Neural crest cell (in vitro differentiated cells): ENCODE measurements at places on chromosomes 4 and X. TPM values are rescaled to one million over a fixed set of nuclear protein-coding genes. Genes with fewer than 3 reads are reported as not detected.

- DNase-seq = no peak
- no peaks in the 10 kb centered on the region for H3K36me3 ChIP-seq
- H3K4me1 ChIP-seq = no peaks in the 10 kb centered on the region
- no peak overlapping the region for H3K4me3 ChIP-seq
- H3K27me3 ChIP-seq = no peaks in the 10 kb centered on the region
Observed at GRCh38 chrX:142891046-142891445, 134.7 kb upstream of the SPANXN4 start.

- H3K36me3 ChIP-seq = no peaks in the 10 kb centered on the region
- no peak overlapping the region for H3K27ac ChIP-seq
- peaks cover 14% of the 10 kb centered on the region for H3K4me1 ChIP-seq
- H3K4me3 ChIP-seq = no peak overlapping the region
- DNase-seq = no peak
Observed at GRCh38 chr4:2394528-2394927, 23.9 kb downstream of the ZFYVE28 start.

- H3K27ac ChIP-seq = no peak overlapping the region
- H3K27me3 ChIP-seq = no peaks in the 10 kb centered on the region
- no peak for DNase-seq
- H3K4me1 ChIP-seq = no peaks in the 10 kb centered on the region
- peaks cover under 1% of the 10 kb centered on the region for H3K36me3 ChIP-seq
Observed at GRCh38 chr4:84269536-84270044, 229.5 kb downstream of the NKX6-1 start.

- no peak overlapping the region for H3K4me3 ChIP-seq
- no peaks in the 10 kb centered on the region for H3K27me3 ChIP-seq
- no peak overlapping the region for H3K27ac ChIP-seq
- peaks cover 2% of the 10 kb centered on the region for H3K36me3 ChIP-seq
- no peak for DNase-seq
Observed at GRCh38 chrX:123740536-123740935, 7.7 kb upstream of the THOC2 start.

GRCh38 chr4:23706972-23707651, 182.7 kb downstream of the PPARGC1A start:
- H3K4me1 ChIP-seq = peaks cover 8% of the 10 kb centered on the region
- DNase-seq = no peak
- no peak overlapping the region for H3K4me3 ChIP-seq

DNA sequence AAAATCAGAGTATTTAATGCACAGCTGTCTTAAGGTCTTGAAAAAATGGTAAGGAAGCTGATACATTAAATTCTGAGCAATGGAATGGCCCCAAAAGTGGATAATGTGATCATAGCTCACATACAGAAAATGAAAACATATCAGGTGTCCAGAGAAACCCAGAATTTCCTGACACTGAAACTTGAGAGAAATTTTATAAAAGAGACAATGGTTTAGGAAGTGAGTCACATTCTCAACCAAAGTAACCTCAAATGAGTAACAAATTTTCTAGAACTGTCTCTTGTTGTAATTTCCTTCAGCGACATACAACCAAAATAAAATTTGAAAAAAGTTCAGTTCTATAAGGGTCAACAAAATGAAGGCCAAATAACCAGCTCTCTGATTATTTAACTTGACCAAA, 37.4 kb upstream of the PACRGL start:
- no peaks in the 10 kb centered on the region for H3K36me3 ChIP-seq
- H3K4me1 ChIP-seq = peaks cover 20% of the 10 kb centered on the region
- no peak for DNase-seq
- H3K27me3 ChIP-seq = peaks cover 3% of the 10 kb centered on the region
- H3K27ac ChIP-seq = no peak overlapping the region
- H3K4me3 ChIP-seq = no peak overlapping the region

MAP7D2 gene
- total RNA-seq = 6.5 TPM in 2 replicates

HMGN5 gene
- total RNA-seq = 5.0 and 8.2 TPM in 2 replicates

DNA sequence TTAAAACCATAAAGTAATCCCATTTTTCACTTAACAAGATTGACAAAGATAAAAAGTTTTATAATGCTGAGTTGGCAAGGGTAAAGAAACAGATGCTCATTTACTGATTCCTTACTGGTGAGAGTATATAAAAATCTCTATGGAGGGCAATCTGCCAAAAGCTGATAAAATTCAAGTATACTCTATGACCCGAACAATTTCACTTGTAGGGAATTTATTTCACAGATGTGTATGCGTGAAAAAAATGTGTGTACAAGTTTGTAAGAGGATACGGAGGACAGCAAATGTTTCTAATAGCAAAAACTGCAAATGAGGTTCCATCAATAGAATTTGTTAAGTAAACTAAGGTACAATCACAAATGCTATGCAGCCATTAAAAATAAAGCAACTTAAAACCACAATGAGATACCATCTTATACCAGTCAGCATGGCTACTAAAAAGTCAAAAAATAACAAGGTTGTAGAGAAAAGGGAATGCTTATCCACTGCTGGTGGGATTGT, 23.4 kb downstream of the DHX15 start:
- H3K4me3 ChIP-seq = no peak overlapping the region
- no peaks in the 10 kb centered on the region for H3K27me3 ChIP-seq
- H3K36me3 ChIP-seq = peaks cover 28% of the 10 kb centered on the region

GRCh38 chr4:119337010-119337409, 15.1 kb upstream of the FABP2 start:
- H3K27me3 ChIP-seq = no peaks in the 10 kb centered on the region
- no peak for DNase-seq
- H3K4me3 ChIP-seq = no peak overlapping the region
- H3K4me1 ChIP-seq = no peaks in the 10 kb centered on the region
- H3K27ac ChIP-seq = no peak overlapping the region
- no peaks in the 10 kb centered on the region for H3K36me3 ChIP-seq

- H3K27me3 ChIP-seq = no peaks in the 10 kb centered on the region
- no peaks in the 10 kb centered on the region for H3K36me3 ChIP-seq
- no peak overlapping the region for H3K4me3 ChIP-seq
- H3K27ac ChIP-seq = peak overlapping the region; percentile 51
- peaks cover 17% of the 10 kb centered on the region for H3K4me1 ChIP-seq
- no peak for DNase-seq
Observed at GRCh38 chr4:37981425-37981824, 21.2 kb downstream of the PTTG2 start.

- H3K4me3 ChIP-seq = no peak overlapping the region
- H3K27ac ChIP-seq = no peak overlapping the region
- H3K27me3 ChIP-seq = no peaks in the 10 kb centered on the region
- no peak for DNase-seq
Observed at GRCh38 chr4:54475546-54475945, 182.2 kb upstream of the KIT start.

DNA sequence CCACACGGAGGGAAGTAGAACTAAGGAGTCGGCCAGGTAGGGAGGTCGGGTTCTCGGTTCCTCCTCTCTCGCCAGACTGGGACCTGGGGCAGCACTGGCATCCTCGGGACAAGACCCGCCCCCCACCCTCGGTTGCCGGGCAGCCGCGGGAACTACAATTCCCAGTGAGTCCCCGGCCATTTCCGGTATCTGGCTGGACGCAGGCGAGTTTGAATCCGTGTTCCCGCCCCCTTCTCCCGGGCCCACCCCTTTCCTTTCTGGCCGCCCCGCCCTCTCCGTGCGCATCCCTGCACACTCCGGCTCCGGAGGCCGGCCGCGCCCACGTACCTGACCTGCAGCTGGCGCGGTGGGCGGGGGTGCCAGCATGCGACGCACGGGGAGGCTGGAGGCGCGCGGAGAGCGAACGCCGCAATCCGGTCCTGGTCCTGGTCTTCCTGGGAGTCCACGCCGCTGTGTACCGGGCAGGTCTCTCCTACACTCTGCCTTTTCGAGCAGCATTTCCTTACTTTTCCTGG, 10.2 kb upstream of the DLG3 start:
- H3K4me1 ChIP-seq = peaks cover 8% of the 10 kb centered on the region
- peaks cover 16% of the 10 kb centered on the region for H3K27me3 ChIP-seq
- H3K36me3 ChIP-seq = no peaks in the 10 kb centered on the region
- peak overlapping the region; percentile 96 for H3K4me3 ChIP-seq

NPY2R gene
- total RNA-seq = not detected in 2 replicates

DNA sequence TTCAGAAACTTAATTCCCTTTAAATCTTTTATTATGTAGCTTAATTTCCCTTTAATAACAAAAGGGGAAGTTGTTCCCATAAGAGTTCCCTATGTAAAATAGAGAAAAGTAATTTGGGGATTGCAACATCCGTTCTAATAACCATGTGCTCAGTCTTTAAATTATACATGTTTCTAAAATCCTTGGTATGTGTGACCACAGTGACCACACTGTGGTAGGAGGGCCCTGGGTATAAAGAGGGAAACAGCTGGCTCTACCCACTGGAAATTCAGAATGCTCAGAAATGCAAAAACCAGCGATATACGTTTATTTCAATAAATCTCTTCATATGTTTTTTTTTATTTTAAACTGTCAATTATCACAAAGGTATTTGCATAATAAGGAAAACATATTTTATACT, 219.1 kb downstream of the FGF13 start:
- no peak for DNase-seq
- H3K4me1 ChIP-seq = no peaks in the 10 kb centered on the region
- H3K4me3 ChIP-seq = no peak overlapping the region
- H3K27ac ChIP-seq = no peak overlapping the region
- H3K27me3 ChIP-seq = no peaks in the 10 kb centered on the region

GRCh38 chr4:176320976-176321361, 1.2 kb downstream of the SPCS3 start:
- no peaks in the 10 kb centered on the region for H3K27me3 ChIP-seq
- DNase-seq = no peak
- H3K36me3 ChIP-seq = no peaks in the 10 kb centered on the region
- H3K27ac ChIP-seq = peak overlapping the region; percentile 90

FNIP2 gene
- total RNA-seq = 30.5 and 31.1 TPM in 2 replicates

FAT4 gene
- 26.0 and 26.6 TPM in 2 replicates for total RNA-seq

CABS1 gene
- total RNA-seq = not detected in 2 replicates

GRCh38 chr4:39407584-39407885, 805 bp downstream of the KLB start:
- peaks cover 5% of the 10 kb centered on the region for H3K4me1 ChIP-seq
- no peaks in the 10 kb centered on the region for H3K36me3 ChIP-seq
- no peak for DNase-seq
- peaks cover 4% of the 10 kb centered on the region for H3K27me3 ChIP-seq
- no peak overlapping the region for H3K4me3 ChIP-seq
- H3K27ac ChIP-seq = no peak overlapping the region

ZNF185 gene
- total RNA-seq = 2.3 and 2.6 TPM in 2 replicates

- DNase-seq = no peak
- H3K27me3 ChIP-seq = peaks cover 3% of the 10 kb centered on the region
- H3K36me3 ChIP-seq = no peaks in the 10 kb centered on the region
Observed at GRCh38 chr4:105624530-105624929, 72.1 kb downstream of the ARHGEF38 start.

PAGE4 gene
- not detected in 2 replicates for total RNA-seq

CACNA1F gene
- total RNA-seq = 0.05 TPM in 1 of 2 replicates, not detected in the other

GRCh38 chr4:150589157-150589556, 7.2 kb downstream of the MAB21L2 start:
- peaks cover 8% of the 10 kb centered on the region for H3K4me1 ChIP-seq
- no peak overlapping the region for H3K4me3 ChIP-seq
- DNase-seq = no peak
- H3K27ac ChIP-seq = no peak overlapping the region

ATOH1 gene
- not detected in 2 replicates for total RNA-seq

GAGE2A gene
- not detected in 2 replicates for total RNA-seq

GRCh38 chr4:42768125-42768748, 111.3 kb upstream of the ATP8A1 start:
- no peaks in the 10 kb centered on the region for H3K4me1 ChIP-seq
- no peak for DNase-seq
- H3K4me3 ChIP-seq = no peak overlapping the region
- no peaks in the 10 kb centered on the region for H3K36me3 ChIP-seq

GAGE12E gene
- total RNA-seq = not detected in 2 replicates

GRCh38 chrX:134537179-134537955, 77.4 kb downstream of the HPRT1 start:
- no peaks in the 10 kb centered on the region for H3K27me3 ChIP-seq
- no peaks in the 10 kb centered on the region for H3K36me3 ChIP-seq
- H3K4me3 ChIP-seq = peak overlapping the region; percentile 1
- H3K4me1 ChIP-seq = peaks cover 19% of the 10 kb centered on the region
- no peak for DNase-seq
